Islet precursor cell (in vitro differentiated cells): ENCODE measurements at places on chromosomes 11 and 22.

DNA sequence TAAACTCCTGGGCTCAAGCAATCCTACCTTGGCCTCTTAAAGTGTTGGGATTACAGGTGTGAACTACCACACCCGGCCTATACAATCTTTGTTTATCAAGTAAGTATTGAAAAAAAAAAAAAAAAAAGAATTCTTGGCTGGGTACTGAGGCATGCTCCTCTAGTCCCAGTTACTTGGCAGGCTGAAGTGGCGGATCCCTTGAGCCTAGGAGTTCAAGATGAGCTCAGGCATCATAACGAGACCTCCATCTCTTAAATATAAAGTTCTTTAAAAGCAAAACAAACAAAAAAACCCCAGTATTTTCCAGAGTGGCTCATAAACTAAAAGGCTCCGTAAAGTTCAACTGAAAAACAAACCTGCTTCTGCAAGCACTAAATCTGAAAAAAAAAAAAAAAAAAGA is 50.3 kb upstream of the GAB2 start:
- DNase-seq = no peak

- no peak for DNase-seq
Observed at GRCh38 chr11:41795004-41795403, 335.6 kb upstream of the LRRC4C start.

GRCh38 chr22:27980424-27981148 is 61.5 kb upstream of the PITPNB start:
- peak; percentile 84 for DNase-seq

DNA sequence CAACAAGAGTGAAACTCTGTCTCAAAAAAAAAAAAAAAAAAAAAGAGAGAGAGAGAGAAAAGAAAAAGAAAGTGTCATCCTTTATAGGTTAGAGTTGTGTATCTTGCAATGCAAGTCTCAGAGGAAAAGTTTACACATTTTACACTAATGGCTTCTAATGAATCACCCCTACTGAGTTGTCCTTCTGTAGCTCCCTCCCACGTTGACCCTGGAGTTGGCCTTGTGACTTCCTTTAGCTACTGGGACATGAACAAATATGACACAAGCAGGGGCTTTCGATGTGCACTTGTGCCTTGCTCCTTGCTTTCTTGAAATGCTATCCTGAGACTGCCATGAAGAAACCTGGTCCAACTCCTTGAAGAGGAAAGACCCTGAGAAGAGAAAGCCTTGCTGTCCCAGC is 2.4 kb upstream of the SMCO4 start:
- no peak for DNase-seq

GRCh38 chr11:83951521-83951920 is 665.4 kb upstream of the CCDC90B start:
- no peak for DNase-seq

DNA sequence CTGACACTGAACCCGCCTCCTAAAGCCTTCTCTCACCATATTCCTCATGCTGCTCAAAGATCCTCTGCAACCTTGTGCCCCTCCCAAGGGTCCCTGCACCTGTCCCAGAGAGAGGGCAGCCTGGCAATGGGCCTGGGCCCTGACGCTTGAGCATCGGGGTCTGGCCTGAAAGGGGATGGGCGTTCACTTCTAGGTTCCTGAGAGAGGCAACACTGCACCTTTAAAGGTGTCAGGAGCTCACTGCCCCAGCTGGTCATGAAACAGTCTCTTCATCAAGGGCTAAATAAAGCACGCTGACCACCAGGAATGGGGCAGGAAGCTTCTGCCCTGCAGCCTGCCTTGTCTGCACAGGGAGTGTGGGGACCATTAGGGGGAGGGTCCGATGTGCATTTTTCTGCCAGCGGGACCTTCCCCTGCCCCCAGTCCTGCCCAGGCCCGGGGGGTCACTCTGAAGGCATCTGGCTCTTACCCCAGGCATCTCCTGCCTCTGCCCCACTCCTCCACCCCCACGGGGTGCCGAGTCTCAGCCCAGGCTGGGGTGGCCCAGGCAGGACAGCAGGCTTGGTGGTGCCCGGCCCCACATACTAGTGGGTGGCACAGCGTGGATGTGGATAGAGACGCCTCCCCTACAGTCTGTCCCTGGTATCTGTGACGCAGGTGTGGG is 3.5 kb downstream of the C11orf21 start:
- peak; percentile 31 for DNase-seq

DNA sequence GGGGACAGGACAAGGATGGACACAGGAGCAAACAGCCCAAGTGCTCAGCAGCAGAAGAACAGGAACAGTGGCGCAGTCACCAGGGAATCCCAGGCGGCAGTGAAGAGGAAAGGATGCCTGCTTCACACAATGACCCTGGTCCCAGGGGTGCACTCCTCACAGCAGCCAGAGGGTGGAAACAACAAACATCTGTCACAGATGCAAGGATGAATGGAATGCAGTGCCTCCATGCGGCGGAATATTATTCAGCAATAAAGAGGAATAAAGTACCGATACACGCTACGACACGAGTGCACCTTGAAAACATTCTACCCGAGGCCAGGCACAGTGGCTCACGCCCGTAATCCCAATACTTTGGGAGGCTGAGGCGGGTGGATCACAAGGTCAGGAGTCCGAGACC is 12.7 kb downstream of the CSNK1E start:
- DNase-seq = no peak

- DNase-seq = no peak
Observed at GRCh38 chr11:27874998-27875830, 175.0 kb upstream of the BDNF start.

- peak; percentile 17 for DNase-seq
Observed at GRCh38 chr11:9025101-9025850, 21.5 kb upstream of the NRIP3 start.

- no peak for DNase-seq
Observed at GRCh38 chr22:26735019-26735409, 77.6 kb downstream of the MIAT start.

DNA sequence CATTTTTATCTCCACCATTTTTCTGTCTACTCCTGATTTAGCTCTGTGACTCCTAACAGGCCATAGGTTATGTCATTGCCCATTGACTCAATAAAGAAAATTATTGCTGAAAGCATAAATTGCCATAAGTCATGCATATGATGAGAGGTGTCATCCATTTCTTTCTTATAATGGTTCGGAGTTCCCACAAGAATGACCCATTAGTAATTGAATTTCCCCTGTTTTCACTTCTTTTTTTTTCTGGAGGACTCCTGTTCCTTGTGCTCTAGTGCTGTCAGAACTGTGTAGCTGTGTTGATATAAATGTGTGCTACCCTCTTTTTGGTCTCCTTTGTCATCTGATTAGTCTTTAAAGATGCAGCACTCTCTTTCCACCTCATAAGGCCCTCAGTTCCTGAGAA is 22.9 kb upstream of the CARD18 start:
- no peak for DNase-seq

GRCh38 chr11:106228996-106229395 is 151.5 kb downstream of the AASDHPPT start:
- DNase-seq = peak; percentile 79

- DNase-seq = peak; percentile 93
Observed at GRCh38 chr11:113457784-113458183, 17.4 kb downstream of the DRD2 start.

- DNase-seq = no peak
Observed at GRCh38 chr22:28095316-28096095, 176.4 kb upstream of the PITPNB start.

DNA sequence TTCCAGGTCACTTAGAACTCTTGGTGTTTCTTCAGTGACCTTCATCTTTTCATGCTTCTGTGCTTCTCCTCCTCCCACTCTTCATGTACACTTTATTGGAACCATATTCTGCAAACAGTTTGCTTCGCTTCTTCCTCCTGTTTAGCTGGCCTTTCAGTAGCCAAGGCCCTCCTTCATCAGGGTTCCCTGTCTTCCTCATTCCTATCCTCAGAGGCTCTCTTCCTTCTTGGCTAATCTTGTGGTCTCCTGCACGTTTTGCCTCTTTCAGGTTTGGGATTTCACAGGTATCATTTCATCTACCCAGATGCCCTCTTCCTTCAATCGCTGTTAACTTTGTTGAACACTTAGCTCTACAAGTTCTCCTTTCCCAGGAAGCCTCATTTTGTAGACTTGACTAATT is 66.8 kb downstream of the DEPDC5 start:
- DNase-seq = no peak

DNA sequence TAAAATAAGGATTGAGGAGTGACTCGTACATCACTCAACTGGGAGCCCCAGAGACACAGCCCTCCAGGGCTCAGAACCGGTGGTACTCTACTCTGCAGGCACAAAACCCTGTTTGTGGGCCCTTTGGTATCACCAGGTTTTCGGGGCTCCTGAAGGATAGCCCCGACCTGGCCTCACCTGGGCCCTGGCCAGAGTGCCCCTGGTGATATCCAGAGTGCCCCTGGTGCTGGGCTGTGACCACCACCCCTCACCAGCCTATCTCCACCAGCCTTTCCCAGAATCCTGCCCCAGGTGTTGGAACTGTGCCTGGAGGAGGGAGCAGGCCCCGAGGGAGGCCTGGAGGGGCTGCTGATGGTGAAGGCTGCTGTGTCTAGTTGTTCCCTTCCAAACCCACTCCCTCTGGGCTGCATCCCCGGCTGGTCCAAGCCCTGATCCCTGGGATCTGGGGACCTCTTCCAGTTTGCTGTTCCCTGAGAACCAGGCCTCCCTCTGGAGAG is 2.2 kb upstream of the GGT5 start:
- peak; percentile 56 for DNase-seq

DNA sequence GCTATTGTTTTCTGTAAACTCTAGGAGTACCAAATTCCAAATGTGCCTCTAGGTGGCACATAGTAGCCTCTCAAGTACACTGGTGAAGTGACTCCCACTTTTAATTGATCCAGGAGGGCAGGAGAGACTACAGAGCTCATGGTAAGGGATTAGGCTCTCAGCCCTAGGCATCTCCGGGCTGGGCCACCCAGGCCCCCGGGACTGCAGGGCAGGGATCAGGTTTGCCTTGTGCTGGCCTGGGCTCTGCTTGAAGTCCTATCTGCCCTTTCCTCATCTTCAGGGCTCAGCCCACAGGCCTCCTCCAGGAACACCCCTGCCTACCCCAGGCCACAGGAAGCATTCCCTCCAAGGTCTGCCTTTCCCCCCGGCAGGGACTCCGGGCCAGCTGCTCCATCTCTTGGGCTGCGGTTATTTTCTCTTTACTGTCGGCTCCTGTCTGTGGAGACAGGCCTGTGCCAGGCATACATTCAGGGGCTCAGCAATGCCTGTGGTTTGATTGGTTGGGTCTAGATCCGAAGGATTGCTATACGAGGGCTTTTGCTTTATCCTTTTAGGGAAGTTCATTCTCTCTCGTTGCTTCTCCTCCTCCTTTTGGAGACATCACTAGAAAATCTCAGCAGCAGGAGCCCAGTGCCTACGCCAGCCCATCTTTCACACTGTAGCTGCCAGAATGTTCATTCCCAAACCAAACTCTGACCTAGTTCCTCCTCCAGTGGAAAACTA is 32.8 kb downstream of the PARVA start:
- DNase-seq = peak; percentile 70

DNA sequence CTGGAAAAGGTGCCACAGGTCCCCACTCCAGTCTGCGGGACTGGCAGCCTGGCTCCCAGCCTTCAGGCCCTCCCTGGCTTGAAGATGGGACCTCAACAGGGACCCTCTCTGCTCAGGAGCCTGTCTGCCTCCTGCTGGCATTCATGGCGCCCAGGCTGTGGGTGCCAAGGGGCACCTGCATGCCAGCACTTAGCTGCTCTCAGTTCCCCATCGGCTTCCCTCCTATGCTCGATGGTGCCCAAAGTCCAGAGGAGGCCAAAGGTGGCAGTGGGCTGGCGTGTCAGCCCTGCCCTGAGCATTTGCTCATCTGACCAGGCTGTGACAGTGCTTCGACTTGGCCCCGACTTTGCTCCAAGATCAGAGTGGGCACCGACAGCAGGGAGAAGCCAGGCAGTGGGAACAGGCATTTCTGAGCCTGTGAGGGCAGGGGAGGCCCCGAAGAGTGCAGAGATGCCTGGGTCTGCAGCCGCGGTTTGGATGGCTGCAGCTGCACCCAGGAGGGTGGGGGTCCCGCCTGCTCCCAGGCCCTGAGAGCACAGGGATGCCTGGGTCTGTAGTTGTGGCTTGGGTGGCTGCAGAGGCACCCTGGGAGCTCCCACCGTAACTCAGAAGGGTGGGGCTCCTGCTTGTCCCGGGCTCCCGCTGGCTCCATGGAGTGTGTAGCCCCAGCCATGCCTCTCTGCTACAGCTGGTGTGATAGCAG is 463.6 kb downstream of the TBC1D22A start:
- no peak for DNase-seq

GRCh38 chr11:65132988-65133700 is 1.2 kb downstream of the SYVN1 start:
- DNase-seq = peak; percentile 88

DNA sequence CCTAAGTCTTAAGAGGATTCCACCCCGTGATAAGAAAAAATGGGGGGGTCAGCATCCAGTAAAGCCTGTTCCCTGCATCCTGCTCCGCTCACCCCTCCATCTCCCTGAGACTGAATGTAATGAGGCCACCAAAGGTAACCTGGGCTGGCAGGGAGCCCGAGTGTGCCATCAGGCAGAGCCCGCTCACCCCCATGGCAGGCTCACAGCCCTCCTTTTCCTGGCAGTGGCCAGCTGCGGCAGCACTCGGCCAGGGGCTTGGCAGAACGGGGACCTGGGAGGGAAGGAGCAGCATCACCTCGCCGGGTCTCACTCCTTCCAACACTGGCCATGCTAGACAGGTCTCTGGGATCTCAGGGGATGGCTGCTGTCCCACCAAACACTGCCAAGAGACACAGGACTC is 64.4 kb downstream of the PRDM11 start:
- no peak for DNase-seq

- DNase-seq = peak; percentile 49
Observed at GRCh38 chr22:39980596-39980995, 14.2 kb upstream of the FAM83F start.

- peak; percentile 50 for DNase-seq
Observed at GRCh38 chr22:49569286-49570031, 258.2 kb downstream of the BRD1 start.

- DNase-seq = no peak
Observed at GRCh38 chr11:73410627-73411026, 34.4 kb downstream of the RELT start.
